Breast epithelium (tissue), 4 donors: ENCODE measurements at places on chromosomes 7 and 10. TPM values are rescaled to one million over a fixed set of nuclear protein-coding genes. Genes with fewer than 3 reads are reported as not detected.

Gene CUX1
- total RNA-seq, result 54.4 TPM

Gene EPO
- not detected for total RNA-seq

Gene CTBP2
- total RNA-seq, result 53.1 TPM

Gene PTPN20
- total RNA-seq, result 14.8 TPM

Gene RBM28
- 47.5 TPM for total RNA-seq

Gene HOXA5
- 22.6 TPM for total RNA-seq

Gene CPN1
- not detected for total RNA-seq

Gene WDFY4
- 2.3 TPM for total RNA-seq

Gene EXOC6
- total RNA-seq, result 26.1 TPM

Gene PKD1L1
- total RNA-seq, result 0.33 TPM

Gene RBP3
- not detected for total RNA-seq

Gene MRPS24
- 81.0 TPM for total RNA-seq
